ENCODE measurements at places on chromosomes 6 and 20.

GRCh38 chr6:166308033-166308768, at the start of gene PRR18:
Gene PRR18, minus strand, starts transcription at chr6:166308392. Its CDS starts 250 bp downstream, at chr6:166308142.
- no peak for DNase-seq

- no peak for DNase-seq
Observed at GRCh38 chr6:116111552-116112528, 11.2 kb downstream of the NT5DC1 start.

GRCh38 chr6:36402481-36402880, 15.0 kb upstream of the ETV7 start:
- DNase-seq: no peak

- no peak for DNase-seq
Observed at GRCh38 chr6:44850312-44850711, 462.8 kb downstream of the CDC5L start.

All from CD8-positive, alpha-beta T cell (primary cell).